Smooth muscle cell of trachea (primary cell): ENCODE measurements at places on chromosomes 2 and 18. TPM values are rescaled to one million over a fixed set of nuclear protein-coding genes. Genes with fewer than 3 reads are reported as not detected.

EIPR1 gene
- 31.4 and 34.9 TPM in 2 replicates for total RNA-seq

GKN2 gene
- not detected in 2 replicates for total RNA-seq

TNS1 gene
- total RNA-seq: 114 and 121 TPM in 2 replicates

CPO gene
- 0.17 TPM in 1 of 2 replicates, not detected in the other for total RNA-seq

PLEKHA3 gene
- total RNA-seq: 4.5 and 4.8 TPM in 2 replicates
